Central memory CD4-positive, alpha-beta T cell (primary cell): ENCODE measurements at places on chromosomes 7 and 10.

- no peak for DNase-seq
These were observed 209.3 kb upstream of the TBX20 start for GRCh38 chr7:35463176-35463700.

DNA sequence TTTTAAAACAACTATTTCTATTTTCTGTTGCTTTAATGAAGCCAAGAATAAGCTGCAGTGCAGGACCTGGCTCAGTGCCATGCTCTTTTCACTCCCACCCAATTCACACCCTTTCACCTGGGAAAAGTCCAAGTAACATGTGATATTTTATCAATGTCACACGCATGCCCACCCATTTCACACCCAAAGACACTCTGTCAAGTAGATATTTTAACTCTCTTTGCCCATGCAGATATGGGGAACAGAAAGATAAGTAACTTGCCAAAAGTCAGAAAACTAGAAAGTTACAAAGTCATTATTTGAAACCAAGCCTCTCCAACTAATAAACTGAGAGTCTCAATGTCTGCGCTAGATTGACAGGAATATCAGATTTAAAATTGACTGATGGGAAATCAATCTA is 706.7 kb upstream of the PHF14 start:
- DNase-seq: no peak

- DNase-seq: no peak
These were observed 5.1 kb downstream of the UBE2H start for GRCh38 chr7:129947701-129948100.

DNA sequence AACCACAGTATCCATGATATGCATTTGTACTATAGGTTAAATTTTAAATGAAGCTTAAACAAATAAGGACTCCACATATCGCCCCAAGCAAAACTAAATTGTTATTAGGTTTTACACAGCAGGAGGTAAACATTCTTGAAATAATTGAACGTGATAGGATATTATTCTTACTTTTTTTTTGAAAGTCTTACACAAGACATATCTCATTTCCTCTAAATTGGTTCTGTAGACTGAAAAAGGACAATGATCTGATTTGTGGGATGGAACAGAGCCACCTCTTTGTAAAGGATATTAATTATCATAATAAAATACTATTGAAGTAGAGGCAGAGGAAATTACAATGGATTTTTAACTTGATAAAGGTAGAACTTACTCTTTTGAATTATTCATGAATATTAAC is 155.1 kb upstream of the SEMA3D start:
- no peak for DNase-seq

- no peak for DNase-seq
These were observed 27.2 kb upstream of the ATP6V0A4 start for GRCh38 chr7:138825049-138825721.

GRCh38 chr7:44257618-44258422 is 57.0 kb downstream of the YKT6 start:
- DNase-seq: peak; percentile 45

GRCh38 chr10:90817128-90817889 is 40.5 kb downstream of the HTR7 start:
- DNase-seq: no peak

DNA sequence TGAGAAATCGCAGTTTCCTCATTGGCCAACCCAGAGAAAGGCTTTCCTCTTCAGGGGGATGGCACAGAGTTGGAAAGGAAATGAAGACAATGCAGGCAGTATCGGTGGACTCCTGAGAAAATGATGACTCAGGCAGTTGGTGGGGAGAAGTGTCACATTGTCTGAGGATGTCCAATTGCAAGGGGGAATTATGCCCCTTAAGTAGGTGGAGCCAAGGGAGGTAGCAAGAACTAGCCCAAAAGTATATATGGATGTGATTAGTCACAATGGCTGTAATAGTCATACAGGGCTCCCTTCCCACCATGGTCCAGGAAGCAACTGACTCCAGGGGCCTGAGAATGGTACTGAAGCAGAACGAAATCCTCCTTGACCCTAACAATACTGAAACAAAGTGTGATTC is 58.3 kb upstream of the EGFR start:
- DNase-seq: no peak

- DNase-seq: no peak
These were observed 61.5 kb downstream of the ITGA8 start for GRCh38 chr10:15658069-15658702.

- no peak for DNase-seq
These were observed 41.9 kb downstream of the CYCS start for GRCh38 chr7:25083201-25083600.

- DNase-seq: peak; percentile 9
These were observed 118.2 kb downstream of the JAZF1 start for GRCh38 chr7:28062197-28062991.

DNA sequence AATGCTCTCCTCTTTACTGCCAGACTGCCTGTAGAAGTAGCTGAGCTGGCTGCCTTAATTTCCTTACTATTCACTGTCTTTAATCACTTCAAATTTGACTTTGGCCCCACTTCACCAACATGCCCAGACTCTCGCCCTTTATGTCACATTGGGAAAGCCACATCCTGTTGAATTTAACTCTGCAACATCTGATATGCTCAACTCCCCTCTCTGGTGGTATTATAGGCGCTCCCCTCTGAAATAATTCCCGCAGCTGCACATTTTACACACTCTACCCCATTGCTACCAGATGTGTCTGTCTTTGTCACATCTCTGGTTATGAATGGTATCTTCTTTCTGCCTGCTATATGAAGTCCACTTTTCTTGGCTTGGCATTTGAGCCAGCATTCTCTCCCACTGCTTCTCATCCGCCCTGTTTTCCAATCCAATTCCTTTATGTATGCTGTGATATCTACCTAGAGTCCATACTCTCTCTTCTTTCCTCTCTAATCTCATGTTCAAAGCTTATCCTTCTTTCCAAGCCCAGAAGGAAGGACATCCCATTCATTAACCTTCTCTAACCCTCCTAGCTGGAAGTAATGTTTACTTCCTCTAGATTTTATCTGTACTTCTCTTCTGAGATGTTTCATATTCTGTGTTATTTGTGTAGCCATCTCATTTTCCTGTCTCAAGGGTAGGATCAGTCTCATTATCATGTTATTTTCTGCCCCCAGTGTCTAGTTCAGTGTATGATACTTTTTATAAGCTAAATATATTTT is 134.5 kb downstream of the ST7 start:
- no peak for DNase-seq

DNA sequence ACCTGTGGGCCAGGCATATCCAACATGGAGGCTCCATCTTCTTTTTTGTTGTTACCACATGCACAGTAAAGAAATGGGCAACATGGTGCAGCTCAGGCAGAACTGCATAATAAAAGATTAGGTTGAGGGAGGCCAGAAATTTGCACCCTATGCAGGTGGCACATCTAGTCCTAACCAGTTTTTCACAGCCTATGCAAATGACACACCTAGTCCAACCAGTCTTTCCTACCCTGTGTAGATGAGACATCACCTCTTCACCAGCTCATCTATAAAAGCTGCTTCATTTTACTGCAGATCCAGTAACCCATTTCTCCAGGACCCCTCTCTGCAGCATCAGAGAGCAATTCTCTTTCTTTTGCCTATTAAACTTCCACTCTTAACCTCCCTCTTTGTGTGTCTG is 411.0 kb upstream of the PCDH15 start:
- DNase-seq: no peak

GRCh38 chr7:38512291-38512690 is 118.9 kb downstream of the AMPH start:
- no peak for DNase-seq

- no peak for DNase-seq
These were observed 187.5 kb downstream of the WDR37 start for GRCh38 chr10:1243486-1244234.

DNA sequence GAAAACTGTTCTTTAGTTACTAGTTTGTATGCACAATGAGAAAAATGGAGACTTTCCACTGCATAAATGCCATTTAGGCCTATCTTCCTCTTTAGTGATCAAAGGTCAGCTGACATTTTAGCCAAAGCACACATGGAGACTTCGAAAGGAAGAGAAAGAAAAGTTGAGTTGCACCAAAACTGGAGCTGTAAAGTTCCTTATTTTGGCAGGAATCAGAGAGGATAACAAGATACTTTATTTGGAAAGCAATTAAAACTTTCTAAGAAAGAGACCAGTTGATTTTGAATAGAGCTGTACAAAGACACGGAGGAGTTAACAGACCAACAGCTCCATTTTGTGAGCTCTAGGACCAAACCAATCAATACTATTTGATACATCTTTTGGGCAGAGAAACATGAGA is 14.2 kb downstream of the ENTPD7 start:
- DNase-seq: no peak

- no peak for DNase-seq
These were observed 97.6 kb downstream of the CCNY start for GRCh38 chr10:35433851-35434426.

- no peak for DNase-seq
These were observed 1.3 kb downstream of the SEMA3D start for GRCh38 chr7:85185424-85186082.

GRCh38 chr10:44056206-44056605 is 328.7 kb downstream of the CXCL12 start:
- no peak for DNase-seq

GRCh38 chr10:52729271-52730104 is 43.1 kb downstream of the MBL2 start:
- no peak for DNase-seq

DNA sequence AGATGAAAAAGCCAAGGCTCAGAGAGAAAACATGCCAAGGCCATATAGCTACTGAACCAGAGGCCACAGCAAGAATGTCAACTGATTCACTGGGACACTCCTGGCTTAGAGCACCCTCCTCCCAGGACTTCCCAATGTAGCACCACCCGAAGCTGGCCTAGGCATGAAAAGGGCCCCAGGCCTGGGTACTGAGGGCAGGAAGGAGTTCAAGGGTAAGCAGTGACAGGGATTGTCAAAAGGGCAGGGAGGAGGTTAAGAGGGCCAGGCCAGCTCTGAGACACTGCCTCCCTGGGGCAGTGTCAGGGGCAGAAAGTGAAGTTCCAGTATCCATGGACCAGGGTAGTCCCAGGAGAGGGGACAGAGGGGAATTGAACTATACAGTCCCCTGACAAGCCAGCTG is 57.8 kb downstream of the FRMPD2 start:
- DNase-seq: no peak

GRCh38 chr10:83817797-83818196 is 321.5 kb upstream of the GHITM start:
- no peak for DNase-seq

- DNase-seq: no peak
These were observed 45.3 kb downstream of the JAZF1 start for GRCh38 chr7:28135315-28135714.
